Activated CD4-positive, alpha-beta memory T cell treated with anti-CD3 and anti-CD28 coated beads for 36 hours (primary cell): ENCODE measurements at places on chromosomes 5 and 9. TPM values are rescaled to one million over a fixed set of nuclear protein-coding genes. Genes with fewer than 3 reads are reported as not detected.
A peak's percentile ranks its signal among the peaks of the same experiment; 100 is the strongest.

DNA sequence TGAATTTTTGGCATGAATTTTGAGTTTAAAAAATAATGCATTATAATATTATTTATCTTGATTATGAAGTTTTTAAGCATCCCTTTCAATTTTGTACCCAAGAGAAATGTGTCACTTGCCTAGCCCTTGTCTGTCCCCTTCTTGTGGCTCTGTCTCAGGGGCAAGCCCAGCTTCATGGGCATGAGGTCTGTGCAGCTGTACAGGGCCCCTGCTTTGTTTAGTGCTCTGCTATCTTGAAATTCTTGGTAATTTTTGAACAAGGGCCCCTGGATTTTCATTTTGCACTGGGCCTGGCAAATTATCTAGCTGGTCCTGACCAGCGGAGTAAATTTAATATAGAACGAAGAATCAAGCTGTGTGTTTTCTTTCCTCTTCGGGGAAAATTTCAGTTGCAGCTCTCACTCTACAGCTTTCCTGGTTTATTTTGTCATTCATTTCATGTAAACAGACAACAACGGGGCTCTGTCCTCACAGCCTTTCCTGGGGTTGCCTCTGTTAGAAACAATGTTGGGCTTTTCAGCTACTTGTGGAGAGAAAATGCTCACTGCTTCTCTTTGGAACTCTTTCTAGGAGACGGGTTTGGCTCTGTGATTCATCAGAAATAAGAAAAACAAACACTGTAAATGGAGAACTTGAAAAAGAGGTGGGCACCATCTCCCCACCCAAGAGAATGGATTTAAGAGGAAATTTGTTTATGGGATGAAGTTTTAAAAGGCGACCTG, 41.1 kb downstream of the LIX1 start:
- H3K36me3 ChIP-seq, result no peaks in the 10 kb centered on the region
- H3K27me3 ChIP-seq, result peaks cover 16% of the 10 kb centered on the region
- DNase-seq, result no peak

The TMC1 gene
- not detected for total RNA-seq

The LIFR gene
- total RNA-seq, result 0.14 TPM

- no peak overlapping the region for H3K27ac ChIP-seq
- no peak for DNase-seq
- H3K27me3 ChIP-seq, result no peaks in the 10 kb centered on the region
- H3K4me3 ChIP-seq, result no peak overlapping the region
- H3K36me3 ChIP-seq, result no peaks in the 10 kb centered on the region
- H3K4me1 ChIP-seq, result no peaks in the 10 kb centered on the region
These were observed 200.4 kb downstream of the TTLL11 start for GRCh38 chr9:121892706-121893105.

The IFNA2 gene
- not detected for total RNA-seq

GRCh38 chr5:65926893-65927292, 518 bp downstream of the ERBIN start:
- peaks cover 36% of the 10 kb centered on the region for H3K4me1 ChIP-seq
- peak overlapping the region; percentile 98 for H3K27ac ChIP-seq
- peak; percentile 28 for DNase-seq
- H3K27me3 ChIP-seq, result no peaks in the 10 kb centered on the region

DNA sequence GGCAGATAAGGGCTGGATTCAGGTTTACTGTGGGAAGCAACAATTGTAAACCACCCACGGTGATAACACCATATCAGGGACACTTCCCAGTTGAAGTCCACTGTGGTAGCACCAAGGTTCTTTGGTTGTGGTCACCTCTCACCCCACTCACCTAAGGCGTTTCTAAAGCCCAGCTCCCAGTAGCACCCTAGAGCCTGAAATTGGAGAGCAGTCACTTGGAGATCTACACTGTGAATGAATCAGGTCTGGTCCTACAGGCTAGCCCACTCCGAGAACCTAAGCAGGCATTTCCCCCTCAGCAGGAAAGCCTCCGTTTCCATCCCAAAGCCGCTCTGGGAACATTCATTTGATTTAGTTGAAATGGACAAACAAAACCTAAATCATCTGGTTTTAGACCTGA, 191.3 kb downstream of the TTC39B start:
- DNase-seq, result no peak
- no peaks in the 10 kb centered on the region for H3K36me3 ChIP-seq
- no peaks in the 10 kb centered on the region for H3K27me3 ChIP-seq
- peaks cover 3% of the 10 kb centered on the region for H3K4me1 ChIP-seq
- H3K27ac ChIP-seq, result no peak overlapping the region
- no peak overlapping the region for H3K4me3 ChIP-seq

The DAB2 gene
- not detected for total RNA-seq

GRCh38 chr9:136119061-136119882, 597 bp upstream of the TMEM250 start:
- H3K4me3 ChIP-seq, result peak overlapping the region; percentile 75
- peak overlapping the region; percentile 80 for H3K27ac ChIP-seq
- H3K4me1 ChIP-seq, result peaks cover 23% of the 10 kb centered on the region
- no peaks in the 10 kb centered on the region for H3K27me3 ChIP-seq
- peaks cover 1% of the 10 kb centered on the region for H3K36me3 ChIP-seq

GRCh38 chr5:122532035-122532434, 220.0 kb downstream of the SNCAIP start:
- H3K36me3 ChIP-seq, result no peaks in the 10 kb centered on the region
- DNase-seq, result no peak
- H3K4me3 ChIP-seq, result no peak overlapping the region
- no peaks in the 10 kb centered on the region for H3K4me1 ChIP-seq

The MSH3 gene
- total RNA-seq, result 23.6 TPM

The NRG2 gene
- total RNA-seq, result not detected

GRCh38 chr5:179862891-179863290, 4.3 kb upstream of the MRNIP start:
- peaks cover 11% of the 10 kb centered on the region for H3K4me1 ChIP-seq
- H3K36me3 ChIP-seq, result peaks cover 11% of the 10 kb centered on the region
- no peaks in the 10 kb centered on the region for H3K27me3 ChIP-seq
